ENCODE measurements at places on chromosomes 2 and 18.

DNA sequence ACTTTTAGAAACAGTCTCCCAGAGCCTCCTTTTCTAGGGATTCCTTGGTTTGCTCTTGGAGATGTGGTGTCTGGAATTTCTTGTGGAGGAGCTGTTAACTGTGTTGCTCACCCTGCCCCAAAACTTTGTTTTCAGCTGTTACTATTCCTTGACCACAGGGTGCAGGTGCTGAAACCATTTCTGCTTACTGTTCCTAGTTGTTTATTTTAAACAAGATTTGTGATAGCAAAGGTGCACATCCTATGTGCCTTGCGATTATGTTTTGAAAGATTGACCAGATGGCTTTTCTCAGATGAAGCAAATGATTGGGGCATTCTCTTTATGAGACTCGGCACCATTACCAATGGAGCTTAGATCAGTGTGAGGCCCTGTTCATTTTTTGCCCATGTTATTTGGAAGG lies 111.2 kb downstream of the RAB3GAP1 start:
- no peak for DNase-seq

- no peak for DNase-seq
Measured at GRCh38 chr18:56565551-56566345, 72.6 kb downstream of the TXNL1 start.

DNA sequence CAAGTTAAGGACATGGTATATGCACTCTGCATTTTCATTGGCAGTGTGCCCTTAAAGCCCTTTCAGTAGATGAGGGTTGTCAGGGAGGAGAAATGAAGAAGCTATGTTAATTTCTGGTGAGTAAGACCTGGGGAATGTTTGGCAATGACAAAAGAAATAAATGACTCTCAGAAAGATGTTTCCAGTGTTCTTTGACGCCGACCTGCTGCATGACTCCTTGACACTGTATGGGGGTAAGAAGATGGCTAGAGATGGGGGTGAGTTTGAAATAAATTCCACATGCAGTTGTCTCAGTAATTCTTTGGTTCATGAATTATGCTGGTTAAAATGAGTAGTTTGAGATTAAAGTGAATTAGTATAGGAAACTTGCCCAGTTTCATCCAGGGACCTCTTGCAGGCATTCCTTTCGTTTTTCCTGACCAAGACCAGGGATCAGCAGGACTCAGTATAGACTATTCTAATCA lies 5.9 kb downstream of the CCDC121 start:
- no peak for DNase-seq

DNA sequence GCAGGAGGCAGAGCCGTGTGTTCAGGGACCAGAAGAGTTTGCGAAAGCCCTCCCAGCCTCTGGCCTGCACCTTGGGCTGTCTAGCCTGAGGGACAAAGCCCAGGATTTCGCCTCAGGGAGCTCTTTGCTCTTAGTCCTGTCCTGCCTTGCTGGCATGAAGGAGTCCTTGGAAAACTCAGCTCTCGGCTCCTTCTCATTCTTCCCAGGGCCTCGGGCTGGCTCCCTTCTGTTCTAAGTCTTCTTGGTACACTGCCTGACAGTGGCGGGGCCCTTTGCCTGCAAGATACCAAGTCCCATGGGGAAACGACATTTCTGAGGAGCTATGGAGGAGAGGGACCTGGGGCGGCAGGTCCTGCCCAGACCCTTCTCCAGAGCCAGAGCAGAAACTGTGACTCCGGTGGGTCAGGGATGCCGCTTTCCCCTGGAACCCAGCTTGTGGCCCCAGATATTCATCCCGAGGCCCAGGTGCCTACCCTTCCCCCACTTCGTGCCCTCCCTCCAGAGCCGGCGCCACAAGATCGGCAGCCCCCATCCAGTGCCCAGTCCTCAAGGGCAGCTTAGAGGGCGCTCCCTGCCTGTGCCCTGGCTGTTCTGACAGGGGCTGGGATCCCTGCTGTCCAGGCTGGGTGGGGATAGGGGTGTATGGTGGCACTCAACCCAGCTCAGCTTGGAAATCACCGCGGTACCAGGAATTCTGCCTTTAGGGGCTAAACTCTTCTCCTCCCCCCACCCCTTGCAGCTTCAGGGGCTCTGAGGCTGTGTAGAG lies 5.5 kb upstream of the CYP26B1 start:
- DNase-seq: no peak

DNA sequence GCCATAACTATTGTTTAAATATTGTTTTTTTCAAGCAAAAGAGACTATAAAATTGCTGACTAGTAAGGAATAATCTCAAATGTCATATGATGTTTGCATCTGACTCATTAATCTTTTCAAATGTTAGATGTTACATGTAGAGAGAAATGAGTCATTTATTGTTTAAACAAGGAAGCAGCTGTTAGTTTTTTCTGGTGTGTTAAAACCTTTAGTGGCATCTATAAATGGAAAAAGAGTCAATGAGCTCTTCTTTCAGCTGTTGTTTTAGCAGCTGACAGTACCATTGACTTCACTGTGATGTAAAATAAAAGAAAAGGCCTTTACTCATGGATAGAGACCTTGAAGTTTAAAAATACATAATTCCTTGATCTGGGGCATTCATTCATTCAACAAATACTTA lies 1.8 kb upstream of the KLHL41 start:
- no peak for DNase-seq

DNA sequence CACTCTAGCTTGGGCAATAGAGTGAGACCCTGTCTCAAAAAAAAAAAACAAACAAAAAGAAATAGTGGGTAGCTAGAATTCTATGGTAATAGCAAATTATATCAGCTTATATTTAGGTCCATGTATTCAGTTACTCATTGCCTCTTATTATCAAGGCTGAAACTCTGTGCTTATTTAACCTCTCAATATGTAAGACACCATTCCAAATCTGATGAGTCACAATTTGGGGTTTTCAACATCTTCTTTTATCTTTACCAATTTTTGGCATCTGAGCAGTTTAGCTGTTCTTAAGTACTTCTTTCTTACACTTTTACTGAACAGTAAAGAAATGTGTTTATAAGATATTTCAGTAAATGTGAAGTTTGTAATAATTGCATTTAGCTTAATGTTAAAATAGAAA lies 69.3 kb downstream of the TTC27 start:
- DNase-seq: no peak

DNA sequence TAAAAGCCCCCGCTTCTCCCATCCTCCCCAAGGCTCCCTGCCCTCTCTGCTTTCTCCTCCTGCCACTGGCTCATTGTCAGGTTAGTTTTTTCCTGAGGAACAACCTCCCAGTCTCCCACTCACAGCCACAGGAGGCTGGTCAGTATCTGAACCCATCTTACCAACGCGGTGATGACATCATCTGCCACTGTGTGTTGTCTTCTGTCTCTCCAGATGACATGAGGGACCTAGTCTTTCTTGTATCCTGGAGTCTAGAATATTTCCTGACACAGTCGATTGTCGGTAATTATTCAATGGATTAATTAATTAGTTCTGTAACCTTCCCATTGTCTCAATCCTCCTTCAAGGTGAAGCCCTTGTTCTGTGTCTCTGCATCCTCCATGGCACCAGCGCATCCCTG lies 290.2 kb downstream of the GALR1 start:
- DNase-seq: no peak

- no peak for DNase-seq
Measured at GRCh38 chr2:40690525-40690924, 238.6 kb upstream of the SLC8A1 start.

DNA sequence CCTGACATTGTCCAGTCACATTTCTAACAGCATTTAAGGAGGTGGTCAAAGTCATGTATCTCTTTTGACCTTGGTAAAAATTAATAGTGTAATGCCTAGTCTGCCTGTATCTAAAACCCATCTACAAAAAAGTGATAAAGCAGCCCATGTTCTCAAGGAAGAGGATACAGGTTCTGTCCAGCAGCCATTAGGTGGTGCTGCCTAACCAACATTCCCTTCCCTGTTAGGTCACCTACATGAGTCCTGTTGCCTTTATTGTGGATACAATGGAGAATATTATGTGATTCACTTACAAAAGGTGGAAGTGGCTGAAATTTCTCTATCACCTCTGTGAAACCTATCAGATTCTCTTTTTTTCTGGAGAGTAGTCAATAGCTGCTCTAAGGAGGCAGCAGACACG lies 52.5 kb downstream of the AQP4 start:
- DNase-seq: peak; percentile 46

- DNase-seq: no peak
Measured at GRCh38 chr2:21427606-21428005, 303.8 kb downstream of the TDRD15 start.

GRCh38 chr2:234932591-234933168 lies 19.1 kb upstream of the SH3BP4 start:
- no peak for DNase-seq

DNA sequence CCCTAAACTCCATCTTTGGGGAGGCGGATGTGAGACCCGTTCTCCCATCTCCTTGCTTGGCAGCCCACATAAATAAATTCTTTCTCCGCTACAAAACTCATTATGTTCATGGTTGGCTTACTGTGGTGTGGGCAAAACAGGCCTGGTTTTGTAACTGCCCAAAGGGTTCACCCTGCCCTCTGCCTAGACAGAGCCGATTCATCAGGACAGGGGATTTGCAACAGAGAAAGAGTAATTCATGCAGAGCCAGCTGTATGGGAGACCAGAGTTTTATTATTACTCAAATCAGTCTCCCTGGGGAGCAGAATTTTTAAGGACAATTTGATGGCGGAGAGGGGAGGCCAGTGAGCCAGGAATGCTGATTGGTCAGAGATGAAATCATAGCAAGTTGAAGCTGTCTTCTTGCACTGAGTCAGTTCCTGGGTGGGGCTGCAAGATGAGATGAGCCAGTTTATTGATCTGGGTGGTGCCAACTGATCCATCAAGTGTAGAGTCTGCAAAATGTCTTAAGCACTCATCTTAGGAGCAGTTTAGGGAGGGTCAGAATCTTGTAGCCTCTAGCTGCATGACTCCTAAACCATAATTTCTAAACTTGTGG lies 8.4 kb upstream of the RNF125 start:
- DNase-seq: no peak

GRCh38 chr18:79485788-79486355 lies 90.1 kb downstream of the NFATC1 start:
- DNase-seq: no peak

GRCh38 chr2:216006164-216006663 lies 7.1 kb downstream of the MREG start:
- DNase-seq: no peak

DNA sequence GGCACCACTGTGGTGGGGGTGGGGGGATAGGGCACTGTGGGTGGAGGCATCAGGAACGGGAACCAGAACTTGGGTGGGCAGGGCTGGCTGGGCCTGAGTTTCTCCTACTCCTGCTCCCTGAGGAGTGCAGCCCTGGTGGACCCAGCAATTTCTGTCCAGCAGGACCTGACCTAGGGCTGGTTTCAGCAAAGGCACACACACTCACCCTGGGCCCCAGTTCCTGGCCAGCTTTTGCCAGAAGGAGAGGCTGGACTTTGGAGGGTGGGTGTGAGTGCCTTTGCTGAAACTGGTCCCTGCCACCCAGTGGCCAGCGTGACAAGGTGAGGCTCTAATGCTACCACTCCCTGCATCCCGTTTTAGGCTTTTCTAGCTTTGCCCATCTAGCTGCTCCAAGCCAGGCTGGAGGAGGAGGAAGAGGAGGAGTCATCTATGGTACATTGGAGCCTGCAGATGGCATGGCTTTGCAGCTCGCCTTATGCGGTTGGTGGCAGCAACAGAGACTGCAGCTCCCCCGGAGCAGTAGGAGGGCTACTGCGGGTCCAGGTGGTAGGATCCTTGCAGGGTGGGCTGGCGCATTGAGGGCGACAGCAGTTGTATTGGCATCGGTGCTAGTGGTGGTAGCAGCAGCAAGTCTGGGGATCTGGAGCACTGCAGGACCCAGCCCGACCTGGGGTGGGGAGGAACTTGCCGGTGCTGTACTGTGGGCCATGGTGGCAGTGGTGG lies 40.4 kb upstream of the IMP4 start:
- no peak for DNase-seq

GRCh38 chr2:69797836-69798289 lies 31.6 kb upstream of the GMCL1 start:
- DNase-seq: no peak

- no peak for DNase-seq
Measured at GRCh38 chr2:200257570-200257969, 48.9 kb upstream of the SPATS2L start.

- DNase-seq: no peak
Measured at GRCh38 chr2:8203364-8203763, 478.5 kb upstream of the ID2 start.

GRCh38 chr2:226981791-226982326 lies 146.0 kb downstream of the RHBDD1 start:
- no peak for DNase-seq

DNA sequence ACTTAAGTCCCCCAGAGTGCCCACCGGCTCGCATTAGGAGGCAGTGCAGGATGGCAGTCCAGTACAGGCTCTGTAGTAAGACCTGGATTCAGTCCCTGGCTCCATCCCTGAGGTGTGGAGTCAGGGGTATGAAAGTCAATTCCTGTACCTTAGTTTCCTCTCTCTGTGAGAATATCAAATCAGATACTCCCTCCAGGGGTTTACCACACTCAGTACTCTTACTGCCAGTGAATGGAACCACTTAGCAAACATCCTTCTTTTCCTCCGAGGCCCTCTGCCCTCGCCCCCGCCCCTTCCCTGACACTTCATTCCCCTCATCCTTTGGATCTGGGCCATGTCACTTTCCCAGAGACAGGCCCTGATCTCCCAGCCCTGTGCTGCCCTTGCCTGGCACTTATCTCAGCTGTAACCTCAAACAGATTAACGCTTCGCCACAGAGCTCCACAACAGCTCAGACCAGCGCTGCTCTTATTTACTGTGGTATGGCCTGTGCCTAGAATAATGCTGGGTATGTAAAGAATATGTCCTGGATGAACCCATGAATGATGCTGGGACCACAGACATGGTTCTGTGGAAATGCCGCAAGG lies 159.0 kb upstream of the TMEM200C start:
- DNase-seq: no peak

- no peak for DNase-seq
Measured at GRCh38 chr2:226514895-226515294, 284.7 kb downstream of the IRS1 start.

DNA sequence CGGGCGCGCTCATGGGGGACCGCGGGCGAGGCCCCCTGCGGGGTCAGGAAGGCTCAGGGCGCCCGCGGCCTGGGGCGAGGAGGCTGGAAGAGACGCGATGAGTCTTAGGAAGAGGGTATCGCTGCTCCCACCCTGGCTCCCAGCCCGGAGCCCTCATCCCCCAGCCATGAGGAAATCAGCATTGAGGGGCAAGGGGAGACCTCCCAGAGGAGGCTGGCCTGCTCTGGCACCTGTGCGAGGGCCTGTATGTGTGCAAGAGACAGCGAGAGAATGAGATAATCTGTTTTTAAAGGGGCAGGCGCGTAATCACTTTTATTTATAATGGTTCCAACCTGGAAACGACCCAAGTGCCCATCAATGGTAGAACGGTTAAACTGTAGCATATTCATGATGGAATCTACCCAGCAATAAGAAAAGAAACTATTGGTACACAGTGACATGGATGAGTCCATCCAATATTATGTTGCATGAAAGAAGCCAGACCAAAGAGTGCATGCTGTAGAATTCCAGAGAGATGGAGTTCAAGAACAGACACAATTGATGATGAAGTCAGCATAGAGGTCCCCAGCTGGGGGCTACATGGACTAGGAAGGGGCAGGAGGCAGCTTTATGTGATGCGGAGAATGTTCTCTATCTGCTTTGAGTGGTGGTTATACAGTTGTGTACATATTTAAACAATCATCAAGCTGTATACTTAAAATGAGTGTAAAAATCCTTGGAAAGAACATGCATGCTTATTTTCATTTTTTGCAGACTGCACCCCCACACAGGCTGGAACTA lies 14.4 kb downstream of the FBXO41 start:
- DNase-seq: no peak

- no peak for DNase-seq
Measured at GRCh38 chr2:240777456-240778212, 42.4 kb downstream of the KIF1A start.
